ENCODE measurements at places on chromosomes 16 and 17.

DNA sequence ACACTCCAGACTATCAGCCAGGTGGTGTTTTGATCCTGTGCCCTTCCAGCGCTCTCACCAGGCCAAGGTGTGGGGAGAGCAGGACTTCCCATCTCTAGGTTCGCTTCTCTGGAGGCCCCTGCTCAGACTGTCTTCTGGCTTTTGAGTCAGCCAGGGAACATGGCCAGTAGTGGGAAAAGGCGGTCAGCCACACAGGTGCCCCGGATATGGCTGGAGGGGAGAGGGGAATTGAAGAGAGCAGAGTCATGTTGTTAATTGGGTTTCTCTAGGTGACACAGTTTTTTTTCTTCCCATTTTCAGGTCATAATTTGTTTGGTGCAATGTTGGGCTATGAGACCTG lies 1.5 kb downstream of the MINK1 start:
- no peak for DNase-seq

DNA sequence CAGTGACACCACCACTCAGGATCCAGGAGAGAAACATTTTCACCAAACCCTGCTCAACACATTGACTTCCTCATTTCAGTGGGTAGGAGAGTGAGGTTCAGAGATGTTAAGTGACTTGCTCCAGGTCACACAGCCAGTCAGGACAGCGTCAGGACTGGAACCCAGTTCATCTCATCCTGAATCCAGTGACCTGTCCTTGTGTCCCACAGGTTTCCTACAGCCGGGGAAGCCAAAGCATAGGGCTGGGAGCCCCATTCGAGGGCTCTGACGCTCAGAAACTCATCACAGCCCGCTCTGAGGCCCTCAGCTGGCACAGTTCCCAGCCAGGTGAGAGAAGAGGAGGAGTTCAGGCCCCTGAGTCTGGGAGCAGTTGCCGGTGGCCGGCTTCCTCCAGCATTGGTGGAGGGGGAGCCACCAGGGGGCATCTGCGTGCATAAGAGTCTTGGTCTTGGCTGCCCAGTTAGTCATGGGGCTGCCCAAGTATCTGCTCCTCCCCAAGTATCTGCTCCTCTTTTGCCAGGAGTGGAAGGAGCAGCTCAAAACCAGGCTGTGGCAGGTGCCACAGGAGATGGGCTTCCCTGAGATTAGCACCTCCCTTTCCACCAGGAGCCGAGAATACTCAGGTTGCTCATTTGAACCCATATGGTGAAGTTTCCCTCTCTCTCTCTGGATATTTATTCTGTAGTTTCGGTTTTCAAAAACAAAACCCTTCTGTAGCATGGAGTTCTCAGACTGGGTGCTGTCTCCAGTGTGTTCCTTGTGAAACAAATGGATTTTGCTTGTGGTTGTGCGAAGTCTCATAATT lies 56.0 kb downstream of the TNFRSF13B start:
- peak; percentile 15 for DNase-seq

DNA sequence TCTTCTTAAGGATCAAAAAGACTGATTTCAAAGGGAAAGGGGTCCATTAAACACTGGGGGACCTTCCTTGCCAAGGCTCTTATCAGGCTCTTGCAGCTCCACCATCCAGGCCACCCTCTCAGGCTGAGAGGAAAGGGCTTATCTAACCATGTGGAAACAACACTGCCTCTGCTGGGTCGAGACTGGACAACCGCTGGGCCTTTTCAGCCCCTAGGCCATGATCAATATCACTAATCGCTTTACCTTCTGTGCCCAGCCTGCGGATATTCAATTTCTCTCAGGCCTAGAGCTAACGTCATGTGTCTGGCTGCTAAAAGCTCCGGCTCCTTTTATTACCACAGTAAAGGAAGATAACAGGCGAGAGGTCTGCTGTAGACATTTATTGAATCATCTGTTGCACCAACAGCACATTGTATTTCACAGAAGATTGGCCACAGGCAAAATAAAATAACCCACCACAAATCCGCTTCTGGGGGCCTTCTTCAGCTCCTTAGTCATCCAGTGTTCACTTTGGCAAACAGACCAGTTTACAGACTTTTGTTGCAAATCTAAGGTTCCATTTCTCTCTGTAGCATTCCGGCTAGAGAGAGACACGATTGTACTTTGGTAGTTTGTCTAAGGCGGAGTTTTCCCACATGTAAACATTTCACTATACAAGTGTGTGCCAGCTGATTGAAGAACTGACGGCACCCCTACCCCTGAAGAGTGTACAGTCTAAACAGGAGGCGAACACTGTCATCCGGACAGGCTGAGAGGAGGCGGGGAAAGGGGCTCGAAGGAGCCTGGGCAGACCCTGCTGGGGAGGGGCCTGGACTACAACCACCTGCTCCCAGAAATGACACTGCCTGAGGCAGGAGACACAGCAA lies 13.9 kb downstream of the CYB561 start:
- DNase-seq, result no peak

DNA sequence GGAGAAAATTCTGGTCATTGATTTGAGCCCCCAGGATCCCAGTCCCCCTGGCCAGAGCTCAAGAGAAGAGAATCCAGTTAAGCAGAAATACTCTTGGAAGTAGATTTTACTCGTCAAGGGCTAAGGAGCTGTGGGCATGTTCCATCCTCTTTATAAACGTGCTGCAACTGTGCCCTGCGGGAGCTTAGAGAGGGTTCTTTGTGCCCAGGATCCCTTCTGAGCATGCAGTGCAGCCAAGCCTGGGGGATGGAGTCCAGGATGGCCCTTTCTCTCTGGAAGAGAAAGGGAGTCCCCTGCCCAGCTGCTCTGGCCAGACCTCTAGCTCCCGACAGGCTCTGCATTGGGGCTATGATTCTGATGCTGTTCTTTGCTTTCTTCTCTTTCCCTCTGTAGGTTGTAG lies 9.5 kb upstream of the LGALS9 start:
- DNase-seq, result no peak

- DNase-seq, result no peak
Observed at GRCh38 chr17:81049973-81050551, 15.1 kb downstream of the BAIAP2 start.

- no peak for DNase-seq
Observed at GRCh38 chr17:36105781-36106492, 2.3 kb downstream of the CCL4 start.
